ENCODE measurements at places on chromosomes 11 and 22.

GRCh38 chr11:65150509-65151299 lies 16.4 kb upstream of the SYVN1 start:
- no peak for DNase-seq

DNA sequence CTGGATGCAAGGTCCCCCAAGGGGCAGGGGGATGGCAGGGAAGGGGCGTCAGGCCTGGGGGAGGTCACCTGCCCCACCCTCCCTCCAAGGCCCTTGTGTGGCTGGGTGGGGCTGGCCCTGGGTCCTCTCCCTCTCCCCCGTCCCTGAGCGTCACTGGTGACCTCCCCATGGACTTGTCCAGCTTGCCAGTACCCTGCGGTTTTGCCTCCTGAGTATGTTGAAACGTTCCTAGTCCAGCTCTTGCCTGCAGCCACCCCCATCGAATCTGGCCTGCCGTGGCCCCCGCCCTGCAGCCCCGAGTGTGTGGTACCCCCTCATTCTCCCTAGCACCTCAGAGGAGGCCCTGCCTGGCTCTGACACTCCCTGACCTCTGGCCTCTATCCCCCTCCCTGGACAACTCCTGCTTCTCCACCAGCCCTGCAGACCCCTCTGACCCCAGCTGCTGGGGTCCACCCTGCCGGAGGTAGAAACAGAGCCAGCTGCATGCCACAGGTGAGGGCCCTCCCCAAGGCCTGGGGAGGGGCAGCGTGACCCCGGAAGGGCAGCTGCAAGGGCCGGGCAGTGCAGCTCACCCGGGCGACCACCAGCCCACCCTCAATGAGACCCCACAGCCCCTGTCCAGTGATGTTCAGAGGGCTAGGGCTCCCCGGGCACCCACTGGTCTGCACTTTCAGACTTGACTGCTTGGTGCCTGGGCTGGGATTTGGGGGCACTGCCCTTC lies 4.1 kb upstream of the MUC6 start:
- no peak for DNase-seq

DNA sequence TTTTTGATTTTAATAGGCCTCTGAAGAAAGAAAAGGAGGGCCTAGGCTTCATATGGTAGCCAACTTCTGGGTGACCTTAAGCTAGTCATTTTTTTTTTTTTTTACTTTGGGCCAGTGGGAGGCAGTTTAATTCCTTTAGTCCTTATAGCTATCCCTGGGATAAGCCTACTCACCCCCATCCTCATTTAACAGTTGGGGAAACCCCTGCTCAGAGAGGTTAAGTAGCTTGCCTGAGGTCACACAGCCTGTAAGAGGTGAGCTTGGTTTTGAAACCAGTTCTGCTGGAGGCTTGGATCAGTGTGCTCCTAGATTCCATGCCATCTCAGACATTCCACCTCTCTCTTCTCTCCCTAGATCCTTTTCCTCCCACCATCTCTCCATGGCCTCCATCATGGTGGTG lies 86.4 kb downstream of the MYO18B start:
- no peak for DNase-seq

- DNase-seq, result no peak
These were observed 268.4 kb downstream of the ETS1 start for GRCh38 chr11:128318856-128319474.

All from GM23338 (cell line).